Stimulated activated CD8-positive, alpha-beta memory T cell treated with anti-CD3 and anti-CD28 coated beads, Interleukin-4, amount 100 ng/mL, for 48 hours (primary cell): ENCODE measurements at places on chromosomes 4 and X.

- DNase-seq, result no peak
Observed at GRCh38 chr4:146640465-146641061, 1.9 kb downstream of the POU4F2 start.

- DNase-seq, result no peak
Observed at GRCh38 chrX:13515211-13515930, 54.0 kb upstream of the EGFL6 start.

DNA sequence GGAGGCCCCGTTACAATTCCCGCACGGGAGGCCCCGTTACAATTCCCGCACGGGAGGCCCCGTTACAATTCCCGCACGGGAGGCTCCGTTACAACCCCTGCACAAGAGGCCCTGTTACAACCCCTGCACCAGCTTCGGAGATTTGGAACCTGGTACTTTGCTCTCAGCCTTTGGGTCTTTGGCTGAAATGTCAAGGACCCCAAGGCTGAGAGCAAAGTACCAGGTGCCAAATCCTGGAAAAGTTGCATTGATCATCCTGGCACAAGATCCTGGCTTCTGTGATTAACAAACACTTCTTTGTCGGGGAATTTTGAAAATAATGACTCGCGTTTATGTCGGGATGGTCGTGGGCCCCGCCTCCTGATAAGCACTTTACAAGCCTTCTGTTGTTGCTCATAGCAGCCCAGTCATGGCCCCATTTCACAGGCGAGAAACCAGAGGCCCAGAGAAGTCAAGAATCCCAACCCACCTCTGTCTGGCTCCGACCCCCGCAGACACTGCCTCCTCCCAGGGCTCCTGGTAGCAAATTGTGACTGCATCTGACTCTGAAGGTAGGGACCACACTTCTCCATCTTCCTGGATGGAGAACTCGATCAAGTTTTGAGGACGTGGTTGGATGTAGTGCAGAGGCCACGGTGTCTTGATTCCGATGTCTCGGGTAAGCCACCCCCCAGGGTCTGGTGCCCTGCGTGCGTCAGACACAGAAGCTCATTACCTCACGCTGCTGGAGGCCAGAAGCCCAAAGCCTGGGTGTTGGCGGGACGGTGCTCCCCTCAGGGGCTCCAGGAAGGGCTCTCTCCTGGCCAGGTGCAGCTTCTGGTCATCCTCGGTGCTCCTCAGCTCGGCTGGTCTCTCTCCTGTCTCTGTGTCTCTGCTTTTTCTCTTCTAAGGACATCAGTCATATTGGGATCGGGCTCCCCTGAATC, 60.3 kb downstream of the ADRA2C start:
- DNase-seq, result no peak

- no peak for DNase-seq
Observed at GRCh38 chr4:7068279-7068842, 497 bp upstream of the GRPEL1 start.

DNA sequence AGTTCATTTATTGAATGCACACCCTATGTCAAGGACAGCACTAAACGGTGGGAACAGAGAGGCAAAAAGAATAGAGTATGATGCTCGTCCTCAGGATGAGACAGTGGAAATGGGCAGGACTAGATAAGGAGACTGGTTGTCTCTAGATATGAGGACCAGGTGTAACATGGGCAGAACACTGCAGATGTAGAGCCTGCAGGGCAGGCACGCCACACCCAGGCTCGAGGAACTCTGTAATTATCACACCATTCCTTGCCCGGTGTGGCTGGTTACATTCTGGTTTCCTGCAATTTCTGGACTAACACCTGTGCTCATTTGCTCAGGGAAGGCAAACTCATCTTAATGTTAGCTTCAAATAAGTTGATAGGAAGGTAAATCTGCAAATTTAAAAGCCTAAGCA, 334.4 kb downstream of the DHX15 start:
- DNase-seq, result no peak
